Activated CD8-positive, alpha-beta memory T cell treated with anti-CD3 and anti-CD28 coated beads for 24 hours (primary cell): ENCODE measurements at places on chromosomes 4 and X.

DNA sequence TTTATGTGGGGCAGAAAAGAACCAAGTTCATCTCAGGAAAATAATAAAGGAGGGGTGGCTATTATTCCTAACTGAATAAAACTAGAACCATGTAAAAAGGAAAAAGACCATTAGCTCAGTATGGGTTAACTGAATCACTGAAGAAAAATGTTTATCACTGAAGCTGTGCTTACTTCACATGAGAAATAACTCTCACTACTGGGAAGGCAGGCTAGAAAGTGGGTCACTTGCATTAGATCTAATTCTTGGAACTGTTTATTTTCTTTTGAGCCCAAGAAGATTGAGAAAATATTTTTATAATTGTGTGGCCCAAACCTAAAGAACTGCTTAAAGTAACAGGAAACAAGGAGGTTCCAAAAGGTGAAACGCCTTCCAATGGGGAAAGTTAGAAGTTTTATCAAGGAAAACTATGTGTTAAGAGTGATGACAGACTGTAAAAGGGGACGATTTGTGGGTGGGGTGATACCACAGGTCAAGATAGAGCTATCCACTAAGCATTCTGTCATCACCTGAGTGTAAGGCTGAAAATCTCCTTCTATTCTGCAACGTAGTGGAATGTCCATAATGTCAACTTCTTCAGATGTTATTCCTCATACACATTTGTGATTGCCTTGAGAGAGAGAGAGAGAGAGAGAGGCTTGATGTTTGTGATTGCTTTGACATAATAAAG, 1083.5 kb downstream of the PCDH7 start:
- DNase-seq = no peak

DNA sequence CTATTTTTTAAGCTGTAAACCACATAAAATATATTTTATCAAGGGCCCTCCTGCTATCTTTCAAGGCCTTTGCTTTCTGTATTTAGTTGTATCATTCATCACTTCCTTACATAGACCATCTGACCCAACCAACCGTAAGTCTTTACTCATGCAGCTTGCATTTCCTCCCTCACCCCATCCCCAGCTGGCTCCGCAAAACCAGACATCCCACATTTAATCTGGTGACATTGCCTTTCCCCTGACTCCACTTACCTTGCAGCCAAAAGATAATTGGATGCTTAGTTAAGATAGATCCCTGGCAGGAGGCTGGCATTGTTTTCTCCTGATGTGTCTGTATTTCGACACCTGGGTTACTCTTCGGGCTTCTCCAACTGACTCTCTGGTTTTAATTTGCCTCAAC, 183.7 kb upstream of the LDB2 start:
- DNase-seq = no peak

- no peak for DNase-seq
Observed at GRCh38 chrX:75273483-75273882, 402 bp upstream of the UPRT start.

- DNase-seq = no peak
Observed at GRCh38 chr4:184744236-184744635, 10.3 kb upstream of the CENPU start.
